ENCODE measurements at places on chromosomes 13 and 19.

GRCh38 chr13:57631596-57632275 is at the start of gene PCDH17:
Gene PCDH17 (plus strand): TSS chr13:57631744. CDS start chr13:57632547, 803 bp downstream.
- DNase-seq = no peak

DNA sequence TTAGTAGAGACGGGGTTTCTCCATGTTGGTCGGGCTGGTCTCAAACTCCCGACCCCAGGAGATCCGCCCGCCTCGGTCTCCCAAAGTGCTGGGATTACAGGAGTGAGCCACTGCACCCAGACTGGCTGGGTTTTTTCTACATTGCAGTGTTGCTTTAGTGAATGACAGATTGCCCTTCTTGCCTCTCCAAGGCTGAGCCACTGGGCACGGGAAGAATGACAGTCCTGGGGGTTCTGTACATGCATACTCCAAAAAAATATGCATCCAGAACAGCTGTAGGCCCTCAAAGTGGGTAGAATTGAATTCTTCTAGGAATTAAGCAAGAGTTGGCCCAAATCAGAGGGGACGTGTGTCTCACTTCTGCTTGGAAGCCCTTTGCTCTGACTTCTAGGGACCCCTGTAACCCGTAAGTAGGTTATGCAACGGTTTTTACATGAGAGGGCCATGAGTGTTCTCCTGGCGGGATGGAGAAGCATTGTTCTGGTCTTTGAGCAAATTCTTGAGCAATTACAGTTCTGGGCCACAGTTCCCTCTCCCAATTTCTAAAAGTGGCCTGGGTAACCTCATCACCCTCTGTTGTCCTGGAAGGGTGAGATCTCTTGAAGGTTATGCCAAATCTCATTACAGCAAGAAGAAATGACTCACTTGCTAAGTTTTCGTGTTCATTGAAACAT is 3.6 kb downstream of the ACTN4 start:
- DNase-seq = no peak

- no peak for DNase-seq
Measured at GRCh38 chr13:32883474-32883873, 132.7 kb upstream of the KL start.

DNA sequence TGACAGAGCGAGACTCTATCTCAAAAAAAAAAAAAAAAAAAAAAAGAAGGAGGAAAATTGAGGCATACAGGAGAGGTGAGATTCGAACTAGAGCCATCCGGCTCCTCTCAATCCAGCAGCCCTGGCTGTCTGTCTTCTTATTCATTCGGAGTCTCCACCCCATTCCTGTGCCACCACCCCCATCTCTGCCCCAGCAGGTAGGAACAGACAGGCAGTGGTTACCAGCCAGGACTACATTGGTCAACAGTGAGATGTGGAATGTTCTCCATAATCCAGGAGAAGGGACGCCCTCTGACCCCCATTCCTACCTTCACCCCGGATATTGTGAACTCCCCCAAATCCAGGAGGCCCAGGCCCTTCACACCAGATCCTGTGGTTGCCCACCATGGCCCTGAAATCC is 6.6 kb upstream of the S1PR2 start:
- no peak for DNase-seq

All from RWPE2 (cell line).